ENCODE measurements at places on chromosomes 4 and X.
A peak's percentile ranks its signal among the peaks of the same experiment; 100 is the strongest.

DNA sequence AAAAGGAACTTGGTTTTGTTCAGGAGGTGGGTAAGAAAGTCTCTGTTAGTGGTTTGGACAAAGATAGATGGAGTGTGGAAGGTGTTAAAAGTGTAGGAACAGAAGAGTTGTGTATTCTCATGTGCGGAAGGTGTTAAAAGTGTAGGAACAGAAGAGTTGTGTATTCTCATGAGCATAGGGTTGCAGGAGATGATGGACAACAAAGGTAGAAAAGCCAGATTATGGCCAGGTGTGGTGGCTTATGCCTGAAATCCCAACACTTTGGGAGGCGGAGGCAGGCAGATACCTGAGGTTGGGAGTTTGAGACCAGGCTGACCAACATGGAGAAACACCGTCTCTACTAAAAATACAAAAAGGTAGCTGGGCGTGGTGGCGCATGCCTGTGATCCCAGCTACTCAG lies 2.5 kb downstream of the RPL34 start:
- DNase-seq = no peak

DNA sequence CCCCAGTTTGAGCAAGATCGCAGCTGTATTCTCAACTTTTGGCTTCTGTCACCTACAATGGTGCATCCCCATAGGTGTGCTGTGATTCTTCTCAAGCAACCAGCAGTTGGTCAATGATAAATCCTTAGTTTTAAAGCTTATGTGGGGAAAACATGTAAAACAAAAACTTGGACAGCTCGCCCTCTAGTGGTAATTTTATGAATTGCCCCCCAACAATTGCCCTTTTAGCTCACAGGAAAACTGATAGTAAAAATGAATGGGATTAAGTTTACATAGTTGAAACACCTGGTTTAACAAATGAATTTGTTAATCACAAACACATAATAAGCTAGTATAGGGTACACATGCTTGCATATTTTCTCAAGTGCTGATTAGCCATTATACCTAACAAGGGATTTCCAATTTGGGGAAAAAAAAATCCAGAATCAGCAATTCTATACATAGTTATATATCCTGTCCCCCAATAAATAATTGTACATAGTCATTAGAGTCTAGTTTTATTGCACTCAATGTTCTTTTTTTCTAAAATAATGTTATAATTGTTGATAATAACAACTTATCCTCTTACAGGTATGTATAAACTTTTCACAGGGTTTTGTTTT lies 30.1 kb downstream of the TEX13A start:
- DNase-seq = peak; percentile 3

- no peak for DNase-seq
Observed at GRCh38 chr4:105630670-105631655, 77.5 kb downstream of the INTS12 start.

- no peak for DNase-seq
Observed at GRCh38 chr4:138405934-138406567, 163.9 kb upstream of the SLC7A11 start.

- no peak for DNase-seq
Observed at GRCh38 chr4:76278583-76278982, 27.1 kb downstream of the FAM47E start.

DNA sequence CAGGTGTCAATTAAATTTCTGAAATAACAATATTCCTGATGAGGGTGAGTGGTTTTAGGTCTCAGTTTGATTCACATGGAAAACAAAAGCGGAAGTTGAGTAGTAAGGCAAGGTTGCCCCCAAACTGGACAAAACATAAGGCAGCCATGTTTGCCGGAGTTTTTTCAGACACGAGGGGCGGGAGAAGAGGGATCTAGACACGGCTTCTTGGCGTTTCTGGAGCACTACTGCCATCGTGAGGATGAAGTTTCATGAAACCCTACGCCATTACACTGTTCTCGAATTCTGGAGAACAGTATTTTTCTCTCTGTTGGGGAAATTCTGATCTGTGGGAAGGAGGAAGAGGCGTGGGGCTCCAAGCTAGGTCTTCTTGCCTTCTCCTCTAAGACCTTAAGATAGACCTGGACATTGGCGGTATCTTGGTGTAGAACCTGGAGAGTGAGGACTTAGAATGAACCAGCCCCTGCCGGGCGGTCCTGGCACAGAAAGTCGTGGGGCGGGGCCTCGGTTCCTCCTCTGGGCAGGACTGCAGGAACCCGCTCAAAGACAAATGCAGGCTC lies 160.3 kb downstream of the OR13H1 start:
- DNase-seq = peak; percentile 8

DNA sequence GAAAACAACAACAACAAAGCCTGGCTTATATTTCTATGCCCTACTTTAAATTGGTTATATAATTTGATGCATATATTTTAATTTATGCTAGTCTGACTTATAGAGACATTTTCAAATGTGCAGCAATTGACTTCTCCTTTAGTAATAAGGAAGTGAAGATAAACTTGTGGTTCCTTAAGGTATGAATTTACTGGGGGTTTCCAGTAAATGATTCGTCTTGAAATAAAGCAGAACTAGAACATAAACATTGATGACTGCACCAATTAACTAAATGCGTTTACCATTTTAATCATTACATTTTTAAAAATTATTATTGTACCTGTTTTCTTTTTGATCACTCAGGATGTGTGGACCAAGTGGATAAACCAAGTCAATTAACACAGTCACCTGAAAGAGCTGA lies 99.6 kb upstream of the CCSER1 start:
- no peak for DNase-seq

GRCh38 chr4:74451214-74451661 lies 6.3 kb downstream of the AREG start:
- no peak for DNase-seq

DNA sequence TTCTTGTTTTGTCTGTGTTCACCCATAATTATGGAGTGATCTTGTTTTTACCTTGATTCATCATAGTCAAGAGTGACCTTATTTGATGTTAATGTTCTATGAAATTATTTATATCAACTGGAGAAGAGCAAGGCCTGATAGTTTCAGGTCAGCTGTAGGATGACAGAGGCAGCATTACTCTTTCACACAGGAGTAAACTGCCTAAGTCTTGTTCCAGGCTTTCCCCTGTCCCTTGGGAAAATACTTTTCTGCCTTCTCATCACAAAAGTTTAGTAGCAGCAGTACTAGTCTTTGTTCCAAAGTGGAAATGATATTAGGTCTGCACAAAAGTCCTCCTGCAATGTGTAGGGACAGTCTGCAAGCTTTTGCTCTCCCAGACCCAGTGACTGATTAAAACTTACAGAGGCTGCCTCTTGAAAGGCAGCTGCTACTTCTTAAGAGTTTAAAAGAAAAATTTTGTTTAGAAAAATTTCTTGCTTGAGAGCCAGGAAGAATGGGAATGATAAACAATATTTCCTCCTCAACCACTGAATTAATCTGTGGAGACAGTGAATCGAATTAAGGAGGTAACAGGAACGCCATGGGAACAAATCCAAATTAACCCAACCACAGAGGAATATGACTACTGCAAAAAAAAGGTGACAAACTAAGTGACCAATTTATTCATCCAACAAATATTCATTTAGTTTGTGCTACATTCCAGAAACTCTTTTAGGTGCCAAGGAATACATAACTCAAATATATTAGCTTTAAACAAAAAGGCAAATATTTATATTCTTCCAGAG lies 991.4 kb upstream of the PABPC4L start:
- DNase-seq = no peak

- no peak for DNase-seq
Observed at GRCh38 chr4:20960291-20960690, 260.0 kb downstream of the PACRGL start.

DNA sequence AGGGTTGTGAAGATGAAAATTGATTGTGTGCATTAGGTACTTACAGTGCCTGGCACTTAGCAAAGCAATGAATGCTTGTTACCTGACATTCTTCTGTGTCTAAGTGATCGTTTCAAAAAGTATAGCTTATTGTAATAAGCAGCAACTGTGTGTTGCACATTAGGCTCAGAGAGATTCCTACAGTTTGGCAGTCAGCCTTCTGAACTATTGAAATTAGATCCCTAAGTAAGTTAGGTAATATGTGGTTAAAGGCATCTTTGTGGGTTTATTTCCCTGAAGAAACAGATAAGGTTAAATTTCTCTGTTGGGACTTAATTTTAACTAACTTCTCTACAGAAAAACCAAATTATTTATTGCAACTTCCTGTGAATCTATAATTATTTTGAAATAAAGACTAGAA lies 93.4 kb downstream of the REPS2 start:
- no peak for DNase-seq

DNA sequence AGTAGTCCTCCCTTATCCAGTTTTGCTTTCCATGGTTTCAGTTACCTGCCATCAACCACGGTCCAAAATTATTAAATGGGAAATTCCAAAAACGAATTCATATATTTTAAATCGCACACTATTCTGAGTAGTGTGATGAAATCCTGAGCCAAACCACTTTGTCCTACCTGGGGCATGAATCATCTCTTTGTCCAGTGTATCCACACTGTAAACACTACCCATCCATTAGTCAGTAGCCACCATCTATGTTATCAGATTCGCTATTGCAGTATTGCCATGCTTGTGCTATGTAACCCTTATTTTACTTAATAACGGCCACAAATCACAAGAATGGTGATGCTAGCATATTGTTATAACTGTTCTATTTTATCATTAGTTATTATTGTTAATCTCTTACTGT lies 704.6 kb downstream of the SMARCA1 start:
- no peak for DNase-seq

DNA sequence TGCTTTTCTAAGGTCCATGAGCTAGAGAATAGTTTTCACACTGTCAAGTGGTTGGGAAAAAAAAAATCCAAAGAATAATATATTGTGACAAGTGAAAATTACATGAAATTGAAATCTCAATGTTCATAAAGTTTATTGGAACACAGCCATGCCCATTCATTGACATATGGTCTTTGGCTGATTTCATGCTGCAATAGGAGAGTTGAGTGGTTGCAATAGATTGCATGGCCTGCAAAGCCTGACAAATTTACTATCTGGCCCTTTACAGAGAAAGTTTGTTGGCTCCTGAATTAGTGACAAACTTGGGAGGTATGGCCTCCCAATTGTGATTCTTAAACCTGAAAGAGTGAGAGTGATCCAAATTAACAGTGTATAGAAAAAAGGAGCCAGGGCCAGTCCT lies 115.5 kb upstream of the FAM9C start:
- no peak for DNase-seq

GRCh38 chr4:152039691-152040090 lies 278.9 kb upstream of the GATB start:
- DNase-seq = no peak

- DNase-seq = peak; percentile 8
Observed at GRCh38 chrX:37302569-37302968, 46.6 kb upstream of the PRRG1 start.

DNA sequence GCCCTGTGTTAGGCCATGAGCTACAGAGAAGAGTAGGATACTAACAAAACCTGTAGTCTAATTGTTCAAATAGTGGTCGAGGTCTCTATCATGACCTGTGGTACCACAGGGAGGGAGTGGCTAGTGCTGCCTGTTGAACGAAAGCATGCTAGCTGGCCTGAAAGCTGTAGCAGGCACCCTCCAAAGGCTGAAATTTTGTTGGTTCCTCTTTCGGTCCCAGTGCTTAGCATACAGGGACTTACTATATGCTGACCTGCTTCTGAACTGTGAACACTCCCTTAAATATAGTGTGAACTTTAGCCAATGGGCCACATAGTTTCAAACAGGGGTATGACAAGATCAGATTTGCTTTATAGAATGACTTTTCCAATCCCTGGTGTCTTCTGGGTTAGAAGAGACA lies 113.4 kb downstream of the PJA1 start:
- no peak for DNase-seq

DNA sequence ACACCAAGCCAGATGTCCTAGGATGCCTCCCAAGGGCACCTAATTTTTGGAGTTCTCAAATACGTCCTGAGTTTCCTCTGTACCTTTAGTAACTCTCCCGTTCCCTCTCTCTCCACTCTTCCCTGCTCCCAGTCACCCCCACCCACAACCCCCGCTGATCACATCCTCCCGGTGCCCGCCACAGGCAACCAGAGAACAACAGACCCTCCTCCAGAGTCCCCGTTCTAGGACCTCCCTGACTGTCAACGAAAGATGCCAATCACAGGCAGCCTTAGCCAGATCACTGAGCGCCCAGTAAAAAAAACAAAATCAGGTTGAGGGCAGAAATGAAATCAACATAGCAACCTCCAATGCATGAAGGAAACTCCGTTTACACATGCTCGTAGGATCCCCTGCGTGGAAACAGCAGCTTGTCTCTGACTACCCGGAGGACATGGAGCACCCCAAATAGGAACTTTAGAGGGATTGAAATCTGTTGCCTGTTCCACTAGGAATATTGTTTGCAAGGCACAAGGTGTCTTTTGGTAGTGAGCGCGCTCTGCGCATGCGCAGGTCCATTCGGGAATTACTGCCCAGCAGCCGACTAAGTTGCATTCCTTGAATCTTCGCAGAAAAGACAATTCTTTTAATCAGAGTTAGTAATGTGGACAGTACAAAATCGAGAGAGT lies at the start of gene GABRB1:
Gene GABRB1, plus strand, starts transcription at position 557 of the 668 bp plus-strand sequence.
- peak; percentile 24 for DNase-seq

DNA sequence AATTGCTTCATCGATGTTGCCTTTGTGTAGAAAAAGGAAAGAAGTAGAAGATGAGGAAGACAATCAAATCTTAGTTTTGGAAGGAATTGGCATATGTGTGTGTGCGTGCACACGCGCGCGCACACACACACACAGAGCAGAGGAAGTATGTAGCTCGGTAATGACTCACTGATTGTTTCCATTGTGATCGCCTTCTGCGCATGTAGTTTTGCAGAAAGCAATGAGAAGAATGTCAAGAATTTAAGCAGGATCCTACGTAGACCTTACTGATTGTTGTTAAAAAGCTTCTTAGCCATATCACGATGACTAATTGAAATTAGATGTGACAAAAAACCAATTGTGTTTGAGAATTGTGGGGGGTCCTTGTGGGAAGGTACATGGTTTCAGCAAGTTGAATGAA lies 12.8 kb upstream of the LIMCH1 start:
- peak; percentile 36 for DNase-seq

DNA sequence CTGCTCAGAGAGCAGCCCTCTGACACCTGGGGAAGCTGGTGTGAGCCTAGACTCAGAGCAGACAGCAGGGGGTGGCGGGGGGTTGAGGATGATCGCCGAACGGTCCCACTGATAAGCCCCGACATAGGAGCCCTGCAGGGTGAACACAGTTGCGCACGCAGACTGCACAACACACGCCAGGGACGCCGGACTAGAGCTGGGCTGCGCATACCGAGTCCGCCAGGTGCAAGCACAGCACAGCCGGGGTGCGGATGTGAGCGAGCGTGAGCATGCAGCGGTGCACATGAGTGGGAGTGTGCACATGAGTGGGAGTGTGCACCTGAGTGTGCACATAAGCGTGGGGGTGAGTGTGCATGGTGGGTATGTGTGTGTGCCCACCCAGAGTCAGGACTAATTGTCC lies 36.7 kb downstream of the FAM53A start:
- DNase-seq = no peak

All from heart right ventricle (tissue), 16 donors.